ENCODE measurements at places on chromosomes 1 and 21.

DNA sequence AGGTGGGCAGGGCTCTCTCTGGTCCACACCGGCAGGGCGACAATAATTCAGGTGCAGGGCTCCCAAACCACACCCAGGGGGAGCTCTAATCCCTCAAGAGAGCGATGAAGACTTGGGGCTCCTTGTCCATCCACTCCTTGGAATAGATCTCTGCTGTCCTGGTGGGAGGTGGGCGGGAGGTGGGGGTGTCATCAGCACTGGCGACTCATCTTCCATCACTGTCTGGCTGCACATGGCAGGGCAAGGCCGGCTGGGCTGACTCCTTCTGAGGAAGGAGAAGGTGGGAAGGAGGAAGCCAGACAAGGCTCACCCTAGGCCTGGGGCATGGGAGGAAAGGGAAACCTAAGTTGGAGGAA lies 29.3 kb downstream of the TNNT2 start:
- peak; percentile 65 for DNase-seq

- DNase-seq = no peak
Observed at GRCh38 chr1:18041685-18042355, 65.8 kb upstream of the IGSF21 start.

GRCh38 chr1:116170721-116171589 lies 59.8 kb downstream of the MAB21L3 start:
- DNase-seq = no peak

- no peak for DNase-seq
Observed at GRCh38 chr1:48726139-48726538, 50.6 kb downstream of the BEND5 start.
